ENCODE measurements at places on chromosomes 7 and 10.

- no peak for DNase-seq
Observed at GRCh38 chr7:155743177-155743576, 69.1 kb downstream of the SHH start.

GRCh38 chr7:95545673-95546072 lies 50.6 kb downstream of the PDK4 start:
- no peak for DNase-seq

DNA sequence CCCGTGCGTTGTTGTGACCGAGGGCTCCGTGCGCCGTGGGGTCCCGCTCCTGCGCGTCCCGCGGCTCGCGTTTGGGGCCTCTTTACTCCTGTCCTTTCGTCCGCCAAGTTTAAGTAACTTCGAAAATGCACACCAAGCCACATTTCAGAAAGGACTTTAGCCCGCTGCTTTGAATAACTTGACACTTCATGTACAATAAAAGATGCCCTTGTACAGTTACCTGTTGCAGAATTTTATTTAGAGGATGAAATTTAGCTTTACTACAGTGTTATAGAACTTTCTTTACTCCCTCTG lies 459 bp downstream of the SUGCT start:
- DNase-seq, result no peak

DNA sequence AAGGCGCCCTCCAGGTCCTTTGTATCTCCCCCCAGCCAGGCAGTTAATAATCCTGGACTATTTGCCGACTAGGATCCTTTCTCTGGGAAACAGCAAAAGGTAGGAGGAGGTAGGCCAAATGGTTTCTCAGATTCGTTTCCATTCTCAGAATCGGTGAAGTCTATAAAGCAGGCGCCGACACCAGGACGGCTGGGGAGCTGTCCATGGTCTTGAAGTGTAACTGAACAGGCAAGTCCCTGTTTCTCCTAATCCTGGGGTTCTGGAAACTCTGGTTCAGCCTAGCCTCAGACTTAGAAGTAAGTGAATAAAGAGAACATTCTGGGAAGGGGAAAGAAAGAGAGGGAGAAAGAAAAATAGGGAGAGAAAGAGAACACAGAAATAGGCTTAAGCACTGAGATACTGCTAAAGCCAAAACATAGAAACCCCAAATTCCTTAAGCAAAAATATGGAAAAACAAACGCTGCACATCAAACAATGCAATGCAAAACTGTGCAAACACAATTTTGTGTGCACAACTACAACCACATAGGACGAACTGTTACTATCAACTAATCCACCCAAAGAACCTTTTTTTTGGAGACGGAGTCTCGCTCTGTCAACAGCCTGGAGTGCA lies 11.1 kb upstream of the INA start:
- no peak for DNase-seq

- DNase-seq, result no peak
Observed at GRCh38 chr10:84510121-84510520, 181.7 kb downstream of the CCSER2 start.

- DNase-seq, result no peak
Observed at GRCh38 chr10:16735671-16736070, 81.6 kb downstream of the RSU1 start.

GRCh38 chr7:16447876-16448275 lies 17.7 kb downstream of the SOSTDC1 start:
- DNase-seq, result no peak

DNA sequence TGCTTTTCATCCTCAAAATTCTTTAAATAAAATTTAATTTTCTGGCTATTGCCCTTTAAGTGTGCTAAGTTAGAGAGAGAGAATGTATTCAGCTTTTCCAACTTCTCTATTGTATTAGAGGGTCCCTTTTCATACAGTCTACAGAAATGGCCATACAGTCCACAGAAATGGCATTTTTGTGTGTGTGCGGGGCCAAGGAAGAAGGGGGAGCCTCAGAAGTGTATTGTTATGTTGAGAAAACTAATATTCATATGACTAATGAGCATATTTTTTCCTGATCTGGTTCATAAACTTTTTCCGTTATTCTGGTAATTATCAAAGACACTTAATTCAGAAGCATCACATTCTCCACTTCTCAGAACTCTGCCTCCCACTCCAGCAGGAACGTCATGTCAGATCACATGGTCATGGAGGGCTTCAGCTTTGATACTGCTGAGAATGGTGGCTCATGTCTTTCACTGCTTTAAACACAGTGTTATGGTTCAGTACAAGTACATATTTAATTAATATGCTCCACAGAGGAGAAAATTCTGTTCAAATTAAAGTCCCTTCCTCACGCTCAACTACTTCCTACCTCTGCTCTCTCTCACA lies 37.1 kb downstream of the ELMO1 start:
- no peak for DNase-seq

- DNase-seq, result no peak
Observed at GRCh38 chr7:116316838-116317628, 106.7 kb downstream of the TES start.

DNA sequence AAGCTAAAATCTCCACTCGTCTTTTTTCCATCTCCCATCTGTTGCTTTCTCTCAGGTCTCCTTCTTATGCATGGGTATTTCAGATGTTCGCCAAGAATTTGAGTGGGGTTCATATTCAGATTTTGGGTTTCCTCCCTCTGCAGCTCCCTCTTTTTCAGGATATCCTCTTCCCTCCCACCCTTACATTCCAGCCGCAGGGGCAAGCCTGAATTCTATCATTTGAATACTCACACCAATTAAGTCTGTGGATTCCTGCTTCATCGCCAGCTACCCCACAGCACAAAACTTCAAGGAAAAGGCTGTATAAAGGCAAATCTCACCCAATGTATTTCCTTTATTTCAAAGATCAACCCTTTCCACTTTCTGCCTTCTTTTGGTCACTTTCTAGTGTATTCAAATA lies 41.6 kb upstream of the FOXI2 start:
- DNase-seq, result no peak

GRCh38 chr10:83990126-83990525 lies 149.2 kb upstream of the GHITM start:
- no peak for DNase-seq

- DNase-seq, result no peak
Observed at GRCh38 chr10:79046741-79047583, 21.8 kb upstream of the ZMIZ1 start.

GRCh38 chr7:31133497-31133896 lies 81.4 kb downstream of the ADCYAP1R1 start:
- DNase-seq, result no peak

GRCh38 chr10:124999433-125000365 lies 57.8 kb downstream of the ZRANB1 start:
- DNase-seq, result no peak

DNA sequence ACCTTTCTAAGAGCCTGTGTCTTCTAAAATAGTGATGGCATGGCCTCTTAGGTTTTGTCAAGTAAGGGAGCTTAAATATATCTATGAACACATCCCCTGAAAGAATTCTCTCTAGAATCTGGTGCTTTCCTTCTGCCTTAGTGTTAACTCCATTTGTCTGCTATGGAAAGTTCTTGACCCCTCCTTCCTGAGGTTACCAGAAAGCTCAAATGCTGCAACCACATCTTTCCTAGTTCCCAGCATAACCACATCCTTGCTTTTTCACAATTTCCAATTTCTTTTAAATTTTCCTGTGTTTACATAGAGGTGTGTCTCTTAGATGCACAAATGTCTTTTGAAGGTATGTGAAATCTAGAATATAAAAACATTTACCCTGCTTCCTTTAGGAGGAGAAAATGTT lies 16.4 kb upstream of the GSDME start:
- no peak for DNase-seq

DNA sequence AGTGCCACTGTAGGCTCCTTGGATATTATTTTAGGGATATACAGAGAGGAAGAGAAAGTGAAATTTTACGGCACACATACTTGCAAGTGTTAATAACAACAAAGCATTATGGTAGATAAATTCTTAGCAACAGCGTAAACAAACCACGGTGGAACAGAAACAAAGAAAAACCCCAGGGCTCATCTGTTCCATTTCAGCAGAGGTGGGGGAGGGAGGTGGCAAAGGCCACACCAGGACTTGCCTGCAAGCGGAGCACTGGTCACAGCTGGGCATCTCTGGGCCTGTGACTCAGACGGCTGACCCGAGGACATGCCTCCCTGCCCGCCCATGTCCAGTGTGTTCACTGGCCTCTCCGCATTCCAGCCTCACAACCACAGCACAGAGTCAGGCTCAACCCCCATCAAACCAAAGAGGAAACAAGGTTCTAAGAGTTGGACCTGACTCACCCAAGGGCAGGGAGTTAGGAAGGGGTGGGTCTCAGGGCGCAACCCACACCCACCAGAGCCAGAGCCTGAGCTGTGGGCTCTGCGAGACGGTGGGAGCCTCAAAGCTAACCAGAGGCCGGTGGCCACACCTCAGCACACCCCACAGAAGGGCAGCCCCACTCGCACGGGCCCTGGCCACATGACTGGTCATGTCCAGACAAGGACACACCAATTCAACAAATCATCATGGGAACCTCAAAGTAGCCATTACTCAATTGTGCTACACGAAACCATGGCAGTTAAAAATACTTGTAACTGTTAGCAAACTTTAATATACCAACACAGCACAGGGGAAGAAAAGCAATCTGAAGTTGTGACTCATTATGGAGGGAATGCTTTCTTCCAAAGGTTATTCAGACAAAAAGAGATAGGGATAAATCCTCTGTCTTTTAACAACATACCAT lies 10.7 kb downstream of the ESYT2 start:
- peak; percentile 29 for DNase-seq

DNA sequence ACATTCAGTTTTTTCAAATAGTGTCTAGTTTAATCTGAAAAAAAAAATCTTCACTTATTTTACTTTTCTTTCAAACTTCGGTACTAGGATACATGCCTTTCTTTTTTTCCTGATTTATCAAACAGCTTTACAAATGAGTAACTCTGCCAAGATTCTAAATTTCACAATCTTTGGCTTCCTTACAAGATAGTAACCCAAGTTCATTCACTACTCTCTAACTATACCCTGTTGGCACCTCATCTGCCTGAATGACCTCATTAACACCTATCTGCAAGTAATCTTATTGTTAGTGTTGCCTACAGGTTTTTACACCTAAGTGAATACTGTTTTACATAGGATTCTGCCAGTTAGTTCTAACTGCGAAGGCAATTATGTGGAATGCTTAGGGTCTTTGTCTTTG lies 159.8 kb downstream of the FOXP2 start:
- no peak for DNase-seq

GRCh38 chr10:67618116-67618515 lies 77.9 kb downstream of the CTNNA3 start:
- no peak for DNase-seq

DNA sequence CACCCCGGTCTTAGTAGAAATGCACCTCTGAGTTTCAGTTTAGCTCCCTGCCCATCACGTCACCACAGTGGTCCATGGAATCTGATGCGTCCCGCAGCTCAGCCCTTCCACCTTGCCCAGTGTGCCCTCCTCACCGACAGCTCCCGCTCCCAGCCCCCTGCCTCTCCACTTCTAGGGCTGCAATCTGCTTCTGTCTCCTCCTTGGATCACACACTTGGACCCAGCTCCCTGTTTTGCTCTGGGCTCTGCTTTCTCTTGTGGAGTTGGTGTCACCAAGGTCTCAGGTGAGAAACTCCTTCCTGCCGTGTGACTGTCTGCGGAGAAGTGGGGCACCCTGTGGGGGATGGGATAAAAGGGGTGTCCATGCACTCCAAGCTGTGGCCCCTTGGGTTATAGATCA lies 37.9 kb downstream of the GPR26 start:
- no peak for DNase-seq

- DNase-seq, result no peak
Observed at GRCh38 chr10:63833411-63834060, 312.3 kb downstream of the REEP3 start.

DNA sequence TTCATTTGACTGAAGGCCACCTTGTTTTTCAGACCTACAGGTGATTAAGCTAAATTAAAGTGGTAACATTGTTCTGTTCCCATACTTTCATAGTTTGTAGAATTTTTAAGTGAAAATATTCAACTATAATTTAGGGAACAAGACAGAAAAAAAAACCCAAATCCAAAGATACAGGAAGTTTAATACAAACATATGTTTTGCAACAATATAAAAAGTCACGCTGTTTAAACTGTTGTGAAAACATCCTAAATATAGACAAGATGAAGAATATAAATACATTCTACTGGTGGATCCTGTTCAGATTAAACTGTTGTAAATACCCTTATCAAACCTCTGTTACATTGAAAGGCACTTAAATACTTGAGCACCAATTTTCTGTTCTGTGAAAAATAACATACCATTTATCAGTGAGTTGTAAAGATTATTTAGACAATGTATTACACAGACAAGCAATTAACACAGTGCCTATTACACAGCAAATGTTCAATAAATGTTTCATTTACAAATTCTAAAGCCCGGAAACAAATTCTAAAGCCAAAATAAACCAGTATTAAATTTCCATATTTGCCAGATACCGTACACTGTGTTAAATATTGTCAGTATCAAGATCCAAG lies 14.2 kb downstream of the ASZ1 start:
- DNase-seq, result no peak

DNA sequence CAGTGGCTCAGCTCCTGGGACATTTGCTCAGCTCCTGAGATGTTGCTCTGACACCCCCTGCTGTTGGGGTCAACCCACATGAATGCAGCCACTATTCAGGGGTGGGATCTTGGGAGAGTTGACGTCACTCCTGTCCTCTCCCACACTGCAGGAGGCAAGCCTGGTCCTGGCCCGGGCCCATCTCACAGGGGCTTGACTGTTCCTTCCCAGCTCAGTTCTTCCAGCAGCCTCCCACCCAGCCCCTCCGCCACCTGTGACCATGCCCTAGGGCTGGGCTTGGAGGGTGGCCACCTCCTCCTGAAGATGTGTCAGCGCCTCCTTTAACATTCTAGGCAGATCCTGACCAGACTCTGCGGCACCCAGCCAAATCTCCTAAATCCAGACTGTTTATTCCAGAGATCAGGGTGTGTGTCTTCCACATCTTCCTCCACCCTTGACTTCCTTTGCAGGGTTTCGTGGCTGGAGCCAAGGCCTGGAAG lies 19.1 kb upstream of the OPALIN start:
- DNase-seq, result no peak

DNA sequence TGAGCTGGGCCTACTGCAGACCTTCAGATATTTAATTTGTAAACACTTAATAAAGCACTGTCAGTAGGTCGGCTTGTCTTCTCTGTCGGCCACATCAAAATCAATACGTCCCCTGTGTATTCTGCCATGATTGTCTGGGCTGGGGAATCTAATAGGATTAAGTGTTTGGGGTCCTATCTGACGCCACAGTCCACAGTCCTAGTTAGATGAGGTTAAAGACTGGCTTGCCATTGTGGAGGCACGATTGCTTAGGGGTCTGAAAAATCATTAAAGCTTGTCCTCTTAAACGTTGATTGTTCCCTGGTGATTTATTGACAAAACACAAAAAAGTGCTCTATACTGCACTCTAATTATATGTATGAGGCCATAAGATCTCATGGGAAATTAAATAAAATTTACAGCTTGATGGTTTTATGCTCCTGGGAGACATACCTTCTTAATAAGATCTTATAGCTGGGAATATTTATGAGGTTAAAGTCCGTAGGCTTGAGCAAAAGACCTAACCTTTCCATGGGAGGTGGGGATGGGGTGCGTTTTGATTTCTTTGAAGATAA lies 650.3 kb upstream of the GALNT17 start:
- DNase-seq, result no peak

Data from WERI-Rb-1 (cell line).